NCI-H1092 treated with DMSO at 0.1 percent for 48 hours (cell line): ENCODE measurements at places on chromosomes 6 and 20.

- DNase-seq: no peak
These were observed 21.2 kb upstream of the MAPK13 start for GRCh38 chr6:36109092-36109491.

- DNase-seq: no peak
These were observed 572 bp upstream of the ZDHHC14 start for GRCh38 chr6:157380458-157380778.

DNA sequence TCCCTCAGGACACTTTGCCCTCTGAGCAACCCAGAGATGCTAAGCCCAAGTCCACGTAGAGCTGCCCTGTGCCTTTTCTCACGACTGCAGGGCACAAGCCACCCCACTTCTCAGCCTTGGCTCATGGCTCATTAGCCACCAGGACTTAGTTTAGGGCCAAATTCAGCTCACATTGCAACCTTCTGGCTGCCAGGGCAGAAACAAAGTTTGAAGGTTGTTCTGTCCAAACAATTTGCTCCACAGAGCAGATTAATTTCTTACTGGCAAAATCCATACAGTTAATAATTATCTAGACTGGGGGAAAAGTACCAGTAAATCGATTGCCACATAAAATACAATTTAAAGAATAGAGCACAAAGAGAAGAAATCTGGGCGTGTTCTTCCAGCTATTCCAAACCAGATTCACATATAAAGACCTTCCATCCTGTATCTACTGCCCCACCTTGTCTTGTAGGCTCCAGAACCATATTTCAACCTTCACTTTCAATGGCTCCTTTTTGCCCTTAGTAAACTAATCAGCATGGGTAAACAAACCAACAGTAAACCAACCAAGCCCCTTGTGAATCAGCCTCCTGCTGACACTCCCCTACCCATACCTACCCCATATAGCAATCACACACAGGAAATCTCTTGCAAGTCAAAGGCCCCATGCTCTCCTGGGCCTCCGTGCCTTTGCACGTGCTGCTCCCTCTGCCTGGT is 101.9 kb downstream of the QRSL1 start:
- no peak for DNase-seq

GRCh38 chr6:1242021-1242420 is 69.9 kb upstream of the FOXQ1 start:
- DNase-seq: no peak

DNA sequence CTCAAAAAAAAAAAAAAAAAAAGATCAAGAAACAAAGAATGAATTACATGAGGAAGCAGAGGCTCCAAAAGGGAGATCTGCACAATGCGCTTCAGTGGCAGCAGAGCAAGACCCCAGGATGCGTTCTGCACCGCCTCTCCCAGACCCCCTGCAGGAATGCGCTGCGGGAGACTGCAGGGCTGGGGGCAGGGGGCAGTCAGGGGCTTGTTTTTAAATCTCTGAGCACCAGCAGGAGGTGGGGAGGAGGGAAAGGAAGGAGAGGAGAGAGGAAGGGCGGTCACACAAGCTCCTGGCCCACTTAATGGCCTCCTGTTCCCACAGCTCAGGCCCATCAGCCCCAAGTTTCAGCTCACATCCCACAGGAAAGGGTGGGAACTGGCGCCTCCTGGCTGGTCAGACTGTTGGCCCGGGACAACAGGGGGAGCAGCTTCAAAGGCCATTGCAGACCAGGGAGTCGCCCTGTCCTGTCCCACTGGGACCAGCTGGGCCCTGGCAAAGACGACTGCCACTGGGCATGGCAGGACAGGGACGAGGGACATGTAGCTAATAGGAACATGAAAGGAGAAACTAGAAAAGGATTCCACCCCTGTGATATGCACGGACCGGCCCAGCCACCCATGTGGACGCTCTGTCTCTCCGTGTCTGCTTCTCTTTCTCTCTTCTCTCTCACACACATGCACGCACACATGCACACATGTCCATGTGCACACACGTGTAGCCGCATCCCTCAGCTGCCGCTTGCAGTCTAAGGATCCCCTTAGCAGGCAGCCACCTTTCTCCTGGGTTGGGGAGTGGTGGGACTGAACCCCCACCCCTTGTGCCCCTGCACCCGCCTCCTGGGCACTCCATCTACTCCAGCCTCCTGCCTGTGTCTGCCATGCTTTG is 34.7 kb downstream of the TFEB start:
- DNase-seq: no peak

DNA sequence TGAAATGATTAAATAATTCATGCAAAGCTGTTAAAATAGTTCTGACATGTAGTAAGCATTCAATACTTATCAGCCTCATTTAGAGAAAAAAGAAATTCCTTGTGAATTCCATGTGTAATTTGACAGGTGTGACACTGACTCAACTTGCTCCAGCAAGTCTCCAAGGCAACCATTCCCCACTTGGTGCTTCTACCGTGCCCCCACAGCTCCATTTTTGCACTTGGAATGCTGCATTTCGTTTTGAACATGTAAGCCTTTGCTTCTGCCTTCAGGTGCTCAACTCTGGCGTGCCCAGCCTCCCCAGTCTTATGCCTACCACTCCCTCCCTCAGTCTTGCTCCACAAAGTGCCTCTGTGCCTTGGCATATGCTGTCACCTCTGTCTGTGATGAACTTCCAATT is 760.6 kb upstream of the CHD6 start:
- no peak for DNase-seq

GRCh38 chr20:31494131-31494530 is 19.0 kb downstream of the REM1 start:
- no peak for DNase-seq

- DNase-seq: no peak
These were observed 230.3 kb downstream of the IBTK start for GRCh38 chr6:82017288-82017687.

DNA sequence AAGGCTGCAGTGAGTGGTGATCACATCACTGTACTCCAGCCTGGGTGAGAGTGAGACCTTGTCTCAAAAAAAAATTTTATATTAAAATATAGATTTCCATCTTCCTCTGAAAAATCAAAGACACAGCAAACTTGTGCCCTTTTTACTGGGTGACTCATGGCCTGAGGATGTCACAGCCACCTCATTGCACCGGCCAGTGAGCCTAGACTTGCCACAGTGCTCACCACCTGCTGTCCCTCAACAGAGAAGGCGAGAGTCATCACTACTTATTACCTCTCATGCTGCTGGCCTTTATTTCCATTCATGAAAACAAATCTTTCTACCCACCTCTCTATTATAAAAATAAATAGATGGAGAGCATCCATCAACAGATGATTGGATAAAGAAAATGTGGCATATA is 295.8 kb downstream of the PREX1 start:
- DNase-seq: no peak
